ENCODE measurements at places on chromosomes 4 and X.

GRCh38 chrX:31038575-31039326 lies 33.1 kb downstream of the FTHL17 start:
- DNase-seq, result peak; percentile 25

GRCh38 chr4:53168228-53168627 lies 197.6 kb downstream of the SCFD2 start:
- DNase-seq, result peak; percentile 9

- DNase-seq, result peak; percentile 0
Measured at GRCh38 chrX:83916525-83916924, 55.6 kb downstream of the CYLC1 start.

- no peak for DNase-seq
Measured at GRCh38 chr4:68250151-68250930, 4.8 kb upstream of the TMPRSS11B start.

- DNase-seq, result peak; percentile 89
Measured at GRCh38 chr4:78622253-78622979, 70.8 kb downstream of the ANXA3 start.

- no peak for DNase-seq
Measured at GRCh38 chr4:8320386-8320750, 50.8 kb downstream of the HTRA3 start.

DNA sequence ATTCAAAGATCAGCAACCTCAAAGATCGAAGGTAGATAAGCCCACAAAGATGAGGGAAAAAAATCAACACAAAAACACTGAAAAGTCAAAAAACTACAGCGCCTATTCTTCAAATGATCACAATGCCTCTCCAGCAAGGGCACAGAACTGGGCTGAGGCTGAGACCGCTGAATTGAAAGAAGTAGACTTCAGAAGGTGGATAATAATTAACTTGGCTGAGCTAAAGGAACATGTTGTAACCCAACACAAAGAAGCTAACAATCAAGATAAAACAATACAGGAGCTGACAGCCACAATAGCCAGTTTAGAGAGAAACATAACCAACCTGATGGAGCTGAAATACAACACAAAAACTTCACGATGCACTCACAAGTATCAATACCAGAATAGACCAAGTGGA lies 231.1 kb downstream of the STPG2 start:
- no peak for DNase-seq
